ENCODE measurements at places on chromosomes 4 and X.

- DNase-seq: no peak
Observed at GRCh38 chr4:73868206-73869129, 725 bp upstream of the CXCL1 start.

- DNase-seq: no peak
Observed at GRCh38 chrX:13891377-13892140, 74.7 kb upstream of the GPM6B start.

- no peak for DNase-seq
Observed at GRCh38 chr4:87073199-87074120, 138.6 kb downstream of the AFF1 start.

GRCh38 chr4:153764601-153765368 lies 5.0 kb upstream of the RNF175 start:
- DNase-seq: no peak

DNA sequence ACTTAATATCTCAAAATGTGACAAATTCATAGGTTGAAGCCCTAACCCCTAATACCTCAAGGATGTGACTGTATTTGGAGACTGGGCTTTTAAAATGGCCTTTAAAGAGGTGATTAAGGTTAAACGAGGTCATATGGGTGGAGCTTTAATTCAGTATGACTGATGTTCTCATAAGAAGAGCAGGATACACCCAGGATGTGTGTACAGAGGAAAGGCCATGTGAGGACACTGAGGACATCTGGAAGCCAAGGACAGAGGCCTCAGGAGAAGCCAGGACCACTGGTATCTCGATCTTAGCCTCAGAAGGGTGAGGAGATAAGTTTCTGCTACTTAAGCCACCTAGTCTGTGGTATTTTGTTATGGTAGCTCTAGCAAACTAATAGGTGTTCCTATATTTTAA lies 49.0 kb upstream of the SHISA3 start:
- DNase-seq: no peak

- DNase-seq: no peak
Observed at GRCh38 chrX:68676335-68676734, 28.9 kb downstream of the STARD8 start.

- DNase-seq: no peak
Observed at GRCh38 chrX:13077168-13077567, 32.7 kb upstream of the FAM9C start.

- DNase-seq: no peak
Observed at GRCh38 chr4:99323756-99324155, 2.6 kb upstream of the ADH1B start.

- no peak for DNase-seq
Observed at GRCh38 chr4:82620126-82620735, 58.4 kb upstream of the TMEM150C start.

DNA sequence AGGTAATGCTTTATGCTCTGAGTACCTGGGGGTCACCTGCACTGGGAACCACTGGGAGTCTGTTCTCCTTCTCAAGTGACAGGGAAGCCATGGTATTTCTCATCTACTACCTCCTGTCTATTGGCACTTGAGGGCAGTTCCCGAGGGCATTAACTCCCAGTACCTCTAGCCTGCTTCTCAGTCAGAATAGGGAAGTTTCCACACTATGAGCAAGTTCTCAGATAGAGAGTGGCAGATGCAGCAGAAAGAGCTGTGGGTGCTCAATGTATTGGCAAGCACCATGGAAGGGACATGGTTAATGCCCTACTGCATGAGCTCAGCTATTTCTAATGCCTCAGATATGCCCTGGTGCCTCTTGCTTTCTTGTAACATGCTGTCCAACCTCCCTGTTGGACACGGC lies 74.1 kb downstream of the ANOS1 start:
- DNase-seq: no peak

DNA sequence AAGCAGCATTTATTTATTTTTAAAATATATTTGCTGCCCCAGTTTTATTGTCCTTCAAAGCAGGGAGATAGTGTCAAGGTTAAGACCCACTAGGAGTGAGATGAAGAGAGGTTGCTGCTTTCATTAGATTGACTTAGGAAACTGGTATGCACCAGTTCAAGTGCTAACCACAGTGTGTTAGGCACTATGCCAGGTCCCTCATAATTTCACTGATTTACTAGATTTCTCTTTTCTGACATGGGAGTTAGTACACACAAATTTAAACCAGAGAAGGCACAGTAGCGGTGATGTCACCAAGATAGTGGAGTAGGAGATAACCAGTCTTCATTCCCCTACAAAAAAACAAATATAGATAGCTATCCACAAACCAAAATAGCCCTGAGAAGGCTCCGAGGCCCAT lies 14.3 kb downstream of the RRAGB start:
- no peak for DNase-seq

DNA sequence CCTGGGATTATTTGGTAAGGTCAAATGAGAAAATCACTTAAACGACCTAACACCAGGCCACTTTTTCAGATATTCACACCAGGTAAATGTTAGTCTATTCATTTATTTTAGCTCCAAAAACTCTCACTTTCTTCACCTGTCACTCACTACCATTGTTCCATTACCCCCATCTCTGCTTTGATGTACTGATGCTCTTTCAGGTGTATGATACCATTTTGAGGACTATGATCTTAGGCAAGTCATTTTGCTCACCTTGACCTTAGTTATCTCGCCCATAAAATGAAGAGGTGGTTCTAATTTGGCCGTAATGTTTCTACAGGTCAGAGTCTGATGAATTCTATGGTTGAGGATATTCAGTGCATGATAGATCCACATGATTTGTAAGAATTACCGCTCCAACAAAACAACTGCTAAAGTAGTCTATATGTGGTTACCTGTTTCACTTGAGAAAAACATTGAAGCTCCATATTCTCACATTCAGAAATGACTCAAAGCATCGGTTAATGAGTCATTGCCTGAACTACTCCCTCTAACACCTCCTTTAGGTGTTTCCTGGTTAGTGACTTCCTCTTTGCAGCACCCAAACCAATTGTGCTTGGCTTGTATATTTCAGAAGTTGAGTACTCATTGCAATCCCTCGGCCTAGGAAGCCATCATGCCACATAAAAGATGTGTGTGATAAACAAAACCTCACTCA lies 4.5 kb downstream of the DTHD1 start:
- DNase-seq: peak; percentile 53

GRCh38 chr4:7037425-7037824 lies 5.7 kb upstream of the TADA2B start:
- no peak for DNase-seq

DNA sequence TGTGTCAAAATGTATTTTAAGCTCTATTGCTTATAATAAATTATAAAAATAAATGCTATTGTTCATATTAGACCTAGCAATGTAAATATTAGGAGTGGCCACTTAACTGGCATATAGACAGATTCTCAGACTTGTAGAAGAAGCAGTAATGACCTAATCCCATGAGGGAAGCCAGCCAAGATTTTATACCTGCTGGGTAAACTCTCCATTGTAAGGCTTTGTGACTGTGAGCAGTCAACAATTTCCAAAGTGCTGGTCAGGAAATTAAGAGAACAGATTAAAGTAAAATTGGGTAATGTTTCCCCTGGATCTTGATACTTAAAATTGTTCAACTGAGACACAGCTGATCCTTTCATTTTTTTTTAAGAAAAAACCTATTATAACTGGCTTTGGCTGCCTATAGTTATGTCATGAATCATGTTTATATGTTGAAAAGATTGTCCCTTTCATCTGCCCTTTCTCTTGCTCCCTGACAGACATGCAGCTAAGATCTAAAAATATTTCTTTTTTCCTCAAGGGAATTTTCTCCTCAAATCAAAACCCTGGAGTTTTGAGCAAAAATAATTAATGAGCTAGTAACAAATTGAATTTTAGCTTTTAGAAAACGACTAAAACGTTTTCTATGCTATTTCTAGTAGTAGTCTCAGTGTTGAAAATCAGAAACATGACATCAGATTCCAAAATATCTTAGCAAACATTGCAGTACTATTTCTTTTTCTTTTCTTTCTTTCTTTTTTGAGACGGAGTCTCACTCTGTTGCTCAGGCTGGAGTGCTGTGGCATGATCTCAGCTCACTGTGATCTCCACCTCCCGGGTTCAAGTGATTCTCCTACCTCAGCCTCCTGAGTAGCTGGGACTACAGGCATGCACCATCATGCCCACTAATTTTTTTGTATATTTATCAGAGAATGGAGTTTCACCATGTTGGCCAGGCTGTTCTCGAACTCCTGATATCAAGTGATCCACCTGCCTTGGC lies 77.9 kb downstream of the ADGRL3 start:
- no peak for DNase-seq

DNA sequence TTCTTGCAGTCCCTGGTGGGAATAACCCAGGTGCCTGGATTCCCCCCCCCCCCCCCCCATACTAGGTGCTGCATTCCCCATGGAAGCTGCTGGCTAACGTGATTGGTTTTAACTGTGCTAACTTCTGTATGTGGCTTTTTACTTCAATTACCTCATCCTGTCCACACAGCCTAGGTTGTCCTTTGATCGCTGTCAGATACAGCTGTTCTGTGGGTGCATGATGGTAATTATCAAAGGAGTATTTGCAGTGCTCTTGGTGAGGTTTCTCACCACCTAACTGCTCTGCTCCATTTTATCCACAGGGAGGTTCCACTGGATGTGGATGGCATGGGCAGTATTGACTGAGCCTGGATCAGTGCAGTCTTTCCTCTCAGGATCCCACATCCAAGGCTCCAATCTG lies 93.0 kb downstream of the ZNF518B start:
- DNase-seq: no peak

GRCh38 chrX:54043541-54044125 lies 640 bp downstream of the PHF8 start:
- peak; percentile 3 for DNase-seq

DNA sequence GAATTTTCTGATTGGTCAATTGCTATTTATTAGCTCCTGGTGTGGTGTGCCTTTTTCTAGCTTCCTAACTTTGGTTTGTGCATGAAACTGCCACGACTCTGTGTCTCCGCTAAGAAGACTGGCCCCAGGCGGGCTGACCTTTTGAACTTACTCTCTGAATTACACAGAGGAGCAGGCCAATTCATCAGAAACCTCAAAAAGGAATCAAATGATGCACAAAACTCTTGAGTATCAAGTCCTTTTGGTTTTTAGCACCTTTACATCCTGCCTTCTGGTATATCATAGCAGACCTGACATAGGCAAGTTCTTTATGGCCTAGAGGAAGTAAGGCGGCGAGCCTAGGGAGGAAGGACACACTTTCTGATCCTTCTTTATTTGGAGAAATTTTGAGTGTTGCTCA lies 17.6 kb downstream of the TKTL1 start:
- DNase-seq: no peak

- DNase-seq: no peak
Observed at GRCh38 chr4:148016063-148016637, 284.3 kb downstream of the ARHGAP10 start.
